ENCODE measurements at places on chromosomes 3 and 15.

DNA sequence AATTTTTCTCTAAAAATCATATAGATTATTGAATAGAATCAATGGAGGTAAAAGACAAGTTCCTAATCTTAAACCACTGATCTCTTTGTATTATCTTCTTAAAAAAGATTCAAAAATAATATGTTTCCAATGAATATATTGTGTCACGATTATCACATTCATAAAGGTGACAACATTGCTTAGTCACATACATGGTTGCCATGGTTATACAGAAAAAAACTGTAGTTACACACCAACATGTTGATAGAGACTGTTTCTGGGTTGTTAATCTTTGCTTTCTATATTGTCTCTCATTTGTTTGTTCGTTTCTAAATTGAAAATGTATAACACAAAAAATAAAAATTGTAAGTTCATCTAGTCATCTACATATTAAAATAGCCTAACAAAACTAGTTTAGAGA is 376.0 kb upstream of the ALCAM start:
- DNase-seq, result no peak

DNA sequence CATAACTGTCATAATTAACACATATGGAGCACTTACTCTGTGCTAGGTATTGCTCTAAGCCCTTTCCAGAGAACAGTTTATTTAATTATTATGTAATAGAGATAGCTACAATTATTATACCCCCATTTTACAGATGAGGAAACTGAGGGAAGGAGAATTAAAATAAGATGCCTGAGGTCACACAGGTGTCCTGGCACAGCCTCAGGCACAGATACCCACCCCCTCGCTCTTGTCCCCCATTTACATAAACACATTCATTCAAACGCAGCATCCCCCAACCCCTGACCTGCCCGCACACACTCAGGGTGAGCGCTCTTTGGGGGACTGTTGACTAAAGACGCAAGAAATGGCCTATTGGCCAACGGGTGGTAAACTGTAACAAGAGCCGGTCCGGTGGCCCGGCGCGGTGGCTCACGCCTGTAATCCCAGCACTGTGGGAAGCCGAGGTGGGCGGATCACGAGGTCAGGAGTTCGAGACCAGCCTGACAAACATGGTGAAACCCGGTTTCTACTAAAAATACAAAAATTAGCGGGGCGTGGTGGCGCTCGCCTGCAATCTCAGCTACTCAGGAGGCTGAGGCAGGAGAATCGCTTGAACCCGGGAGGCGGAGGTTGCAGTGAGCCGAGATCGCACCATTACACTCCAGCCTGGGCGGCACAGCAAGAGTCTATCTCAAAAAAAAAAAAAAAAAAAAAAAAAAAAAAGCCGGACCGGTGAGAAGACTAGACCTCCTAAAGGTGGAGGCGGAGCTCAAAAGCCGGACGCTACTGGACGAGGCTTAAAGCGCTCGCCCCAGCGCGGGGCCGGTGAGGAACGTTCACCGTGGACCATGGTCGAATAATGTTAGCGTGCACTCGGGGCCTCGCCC is 1.9 kb upstream of the ISL2 start:
- no peak for DNase-seq

GRCh38 chr3:194045289-194045688 is 90.7 kb upstream of the HES1 start:
- no peak for DNase-seq

DNA sequence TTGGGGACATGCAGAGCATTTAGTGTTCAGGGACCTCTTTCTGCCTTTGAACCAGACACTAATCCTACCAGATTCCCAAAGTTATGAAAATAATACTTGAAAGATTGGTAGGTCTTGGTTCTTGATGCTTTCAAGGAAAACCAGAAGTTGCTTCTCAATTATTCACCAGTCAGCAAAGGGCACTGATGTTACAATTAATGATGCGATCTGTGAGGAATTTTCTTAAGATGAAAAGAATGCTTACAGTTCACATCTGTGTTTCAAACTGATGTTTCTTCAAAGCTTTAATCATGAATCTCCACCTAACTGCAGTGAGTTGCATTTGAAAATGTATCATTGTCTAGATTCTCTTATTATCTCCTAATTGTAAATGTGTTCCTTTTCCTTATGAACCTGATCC is 161.0 kb downstream of the NAALADL2 start:
- no peak for DNase-seq

DNA sequence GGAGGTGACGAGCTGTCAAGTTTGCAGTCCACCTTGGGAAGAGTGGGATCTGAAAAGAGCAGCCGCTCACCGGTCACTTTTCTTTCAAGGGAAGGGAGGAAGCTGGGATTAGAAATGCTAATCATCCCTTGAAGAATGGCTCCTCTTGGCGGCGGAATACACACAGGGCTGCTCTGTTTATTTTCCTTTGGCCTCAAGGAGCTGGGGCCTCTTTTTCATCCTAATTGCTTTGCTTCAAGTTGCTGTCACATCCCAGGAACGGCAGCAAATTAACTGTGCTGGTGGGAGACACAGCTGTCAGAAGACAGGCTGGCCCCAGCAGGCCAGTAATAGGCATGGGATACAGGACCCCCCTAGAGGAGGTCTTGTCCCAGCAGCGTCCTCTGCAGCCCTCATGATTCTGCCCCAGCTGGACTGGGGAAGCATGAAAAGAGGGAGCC is 6.7 kb downstream of the KBTBD13 start:
- no peak for DNase-seq

GRCh38 chr3:190097025-190097424 is 23.7 kb downstream of the P3H2 start:
- no peak for DNase-seq

GRCh38 chr3:155629056-155629455 is 115.8 kb downstream of the PLCH1 start:
- DNase-seq, result no peak

Measured in activated CD4-positive, alpha-beta T cell treated with anti-CD3 and anti-CD28 coated beads, Interleukin-2, amount 50 U/mL, for 1 hour (primary cell).